Activated naive CD8-positive, alpha-beta T cell treated with anti-CD3 and anti-CD28 coated beads, Interleukin-2, amount 10 ng/mL, durations not matched to agents 7 days and 5 days (primary cell): ENCODE measurements at places on chromosomes 5 and 9. TPM values are rescaled to one million over a fixed set of nuclear protein-coding genes. Genes with fewer than 3 reads are reported as not detected.

OR1L6 gene
- total RNA-seq, result not detected

C8G gene
- total RNA-seq, result 1.5 TPM

RASGEF1C gene
- total RNA-seq, result not detected

HK3 gene
- 2.3 TPM for total RNA-seq

PCDHB12 gene
- not detected for total RNA-seq

GRCh38 chr5:64944868-64945267 is 176.1 kb downstream of the CWC27 start:
- no peak overlapping the region for H3K27ac ChIP-seq
- no peaks in the 10 kb centered on the region for H3K27me3 ChIP-seq
- H3K36me3 ChIP-seq, result no peaks in the 10 kb centered on the region
- H3K4me3 ChIP-seq, result no peak overlapping the region
- H3K4me1 ChIP-seq, result no peaks in the 10 kb centered on the region

- no peaks in the 10 kb centered on the region for H3K27me3 ChIP-seq
- no peak for DNase-seq
- H3K4me1 ChIP-seq, result no peaks in the 10 kb centered on the region
Measured at GRCh38 chr5:143207563-143208364, 195.7 kb downstream of the NR3C1 start.

- H3K27ac ChIP-seq, result no peak overlapping the region
- no peak for DNase-seq
- H3K27me3 ChIP-seq, result no peaks in the 10 kb centered on the region
- no peaks in the 10 kb centered on the region for H3K4me1 ChIP-seq
- H3K4me3 ChIP-seq, result no peak overlapping the region
- peaks cover 2% of the 10 kb centered on the region for H3K36me3 ChIP-seq
Measured at GRCh38 chr5:180026734-180027458, 44.7 kb downstream of the RNF130 start.

DNA sequence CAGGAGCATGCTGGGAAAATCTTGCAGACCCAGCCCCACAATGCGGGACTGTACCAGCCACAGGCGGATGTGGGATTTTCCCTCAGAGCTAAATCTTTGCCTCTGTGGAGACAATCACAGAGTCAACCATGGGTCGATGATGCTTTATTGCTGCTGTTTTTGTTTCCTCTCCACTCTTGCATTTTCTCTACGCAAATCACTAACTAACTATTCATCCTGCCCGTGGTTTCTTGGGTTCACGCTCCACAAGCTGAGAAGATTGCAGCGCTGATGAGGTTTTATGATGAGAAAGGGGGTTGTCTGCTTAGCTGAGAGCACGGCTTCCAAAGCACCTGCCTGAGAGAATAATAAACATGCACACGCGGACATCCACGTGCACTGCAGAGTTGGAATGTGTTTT is 500.2 kb upstream of the ADAMTS16 start:
- H3K4me1 ChIP-seq, result no peaks in the 10 kb centered on the region
- no peaks in the 10 kb centered on the region for H3K27me3 ChIP-seq
- DNase-seq, result no peak

DNA sequence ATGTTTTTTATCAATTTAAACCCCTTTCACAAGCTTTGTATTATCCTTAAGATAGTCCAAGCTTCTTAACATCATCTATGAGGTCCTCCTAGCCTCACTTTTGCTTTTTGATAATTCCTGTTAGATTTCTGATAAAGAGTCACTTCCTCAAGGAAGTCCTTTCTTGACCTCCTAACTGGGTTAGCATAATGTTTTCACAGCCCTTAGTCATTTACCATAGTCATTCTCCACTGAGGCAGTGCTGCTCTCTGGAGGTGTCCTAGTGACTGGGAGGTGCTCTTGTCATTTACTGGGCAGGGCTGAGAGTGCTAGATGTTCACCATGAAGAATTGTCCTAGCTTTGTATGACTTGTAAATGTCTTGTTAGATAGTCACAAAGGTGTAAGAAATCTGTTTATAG is 26.4 kb downstream of the TNPO1 start:
- H3K4me1 ChIP-seq, result peaks cover 5% of the 10 kb centered on the region
- no peak overlapping the region for H3K4me3 ChIP-seq
- H3K27ac ChIP-seq, result no peak overlapping the region
- H3K36me3 ChIP-seq, result no peaks in the 10 kb centered on the region
- DNase-seq, result no peak

DNA sequence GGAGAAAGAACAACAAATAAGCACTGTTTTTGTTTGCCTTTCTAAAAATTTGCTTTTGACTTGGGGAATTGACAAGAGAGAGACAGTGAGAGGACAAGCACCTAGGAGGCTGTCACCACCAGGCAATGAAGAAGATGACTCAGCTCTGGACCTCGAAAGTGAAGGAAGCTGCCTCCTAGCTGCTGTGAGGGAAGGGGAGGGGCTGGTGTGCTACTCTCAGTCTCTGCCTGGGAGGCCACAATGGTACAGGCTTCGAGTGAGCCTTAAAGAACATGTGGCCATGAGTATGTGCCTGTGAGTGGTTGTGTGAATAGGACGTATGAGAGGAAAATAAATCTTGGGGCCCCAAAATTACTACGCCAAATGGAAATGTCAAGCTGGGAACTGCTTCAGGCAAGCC is 7.1 kb upstream of the PLK2 start:
- peaks cover 16% of the 10 kb centered on the region for H3K27me3 ChIP-seq
- no peaks in the 10 kb centered on the region for H3K36me3 ChIP-seq
- peaks cover 9% of the 10 kb centered on the region for H3K4me1 ChIP-seq
- no peak overlapping the region for H3K27ac ChIP-seq
- no peak overlapping the region for H3K4me3 ChIP-seq
- no peak for DNase-seq

GRCh38 chr9:4430432-4431261 is 59.6 kb upstream of the SLC1A1 start:
- H3K27ac ChIP-seq, result no peak overlapping the region
- H3K27me3 ChIP-seq, result no peaks in the 10 kb centered on the region
- H3K36me3 ChIP-seq, result no peaks in the 10 kb centered on the region
- no peaks in the 10 kb centered on the region for H3K4me1 ChIP-seq
- DNase-seq, result no peak

DNA sequence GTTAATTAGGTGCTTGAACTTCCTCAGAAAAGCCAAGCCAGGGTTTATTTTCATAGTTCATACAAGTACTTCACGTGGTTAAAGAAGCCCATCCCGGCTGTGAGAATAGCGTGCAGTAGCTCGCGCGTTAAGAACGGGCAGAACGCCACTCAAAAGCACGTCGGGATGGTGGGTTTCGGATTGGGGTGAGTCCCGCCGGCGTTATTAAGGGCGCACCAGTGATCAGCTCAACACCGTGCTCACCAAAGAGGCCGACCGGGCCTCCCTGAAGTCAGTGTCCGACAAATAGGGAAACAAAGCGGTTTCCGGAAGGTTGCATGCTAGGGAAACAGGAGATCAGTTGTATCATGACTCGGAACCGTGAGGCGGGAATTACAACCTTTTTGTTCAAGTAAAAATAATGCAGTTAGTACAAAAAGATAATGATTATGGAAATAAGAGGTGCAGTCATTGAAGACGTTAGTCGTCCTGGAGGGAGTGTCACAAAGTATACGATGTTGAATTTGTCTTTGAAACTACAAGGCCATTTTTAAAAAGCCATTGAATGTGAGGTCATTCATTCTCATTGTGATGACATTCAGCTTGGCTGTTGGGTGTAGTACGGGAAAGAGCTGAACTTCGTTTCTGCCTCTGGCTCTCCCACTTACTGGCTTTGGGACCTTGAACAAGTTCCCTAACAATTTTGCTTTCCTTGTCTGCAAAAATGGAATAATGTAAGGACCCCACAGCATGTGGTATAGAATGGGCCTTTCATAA is 992 bp downstream of the SETD9 start:
- peaks cover 9% of the 10 kb centered on the region for H3K27me3 ChIP-seq
- H3K36me3 ChIP-seq, result peaks cover 6% of the 10 kb centered on the region
- H3K4me1 ChIP-seq, result peaks cover 18% of the 10 kb centered on the region
- peak overlapping the region; percentile 79 for H3K27ac ChIP-seq
- DNase-seq, result no peak

DNA sequence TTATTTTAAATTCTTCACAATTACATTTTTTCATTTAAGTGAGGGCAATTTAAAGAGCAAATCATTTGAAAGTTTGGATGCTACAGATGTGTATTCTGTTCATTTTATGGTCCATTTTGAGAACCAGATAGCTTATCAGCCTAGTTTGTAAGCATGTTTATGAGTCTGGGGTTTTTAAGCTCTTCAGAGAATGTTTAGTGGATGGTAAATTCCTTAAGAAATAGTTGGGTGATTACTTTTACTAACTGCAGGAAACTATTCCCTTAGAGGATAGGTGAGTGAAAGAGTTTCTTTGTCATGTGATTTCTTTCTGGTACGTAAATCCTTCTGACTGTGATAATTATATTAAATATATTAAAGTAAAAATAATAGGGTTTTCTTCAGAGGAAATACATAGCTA is 17.6 kb downstream of the RASGRF2 start:
- no peak for DNase-seq
- peaks cover 33% of the 10 kb centered on the region for H3K4me1 ChIP-seq
- no peak overlapping the region for H3K4me3 ChIP-seq
- H3K27me3 ChIP-seq, result no peaks in the 10 kb centered on the region

- H3K27ac ChIP-seq, result no peak overlapping the region
- no peak for DNase-seq
- H3K4me1 ChIP-seq, result peaks cover 8% of the 10 kb centered on the region
- peaks cover 33% of the 10 kb centered on the region for H3K27me3 ChIP-seq
- no peaks in the 10 kb centered on the region for H3K36me3 ChIP-seq
Measured at GRCh38 chr9:136656183-136656738, 6.5 kb upstream of the EGFL7 start.

DNA sequence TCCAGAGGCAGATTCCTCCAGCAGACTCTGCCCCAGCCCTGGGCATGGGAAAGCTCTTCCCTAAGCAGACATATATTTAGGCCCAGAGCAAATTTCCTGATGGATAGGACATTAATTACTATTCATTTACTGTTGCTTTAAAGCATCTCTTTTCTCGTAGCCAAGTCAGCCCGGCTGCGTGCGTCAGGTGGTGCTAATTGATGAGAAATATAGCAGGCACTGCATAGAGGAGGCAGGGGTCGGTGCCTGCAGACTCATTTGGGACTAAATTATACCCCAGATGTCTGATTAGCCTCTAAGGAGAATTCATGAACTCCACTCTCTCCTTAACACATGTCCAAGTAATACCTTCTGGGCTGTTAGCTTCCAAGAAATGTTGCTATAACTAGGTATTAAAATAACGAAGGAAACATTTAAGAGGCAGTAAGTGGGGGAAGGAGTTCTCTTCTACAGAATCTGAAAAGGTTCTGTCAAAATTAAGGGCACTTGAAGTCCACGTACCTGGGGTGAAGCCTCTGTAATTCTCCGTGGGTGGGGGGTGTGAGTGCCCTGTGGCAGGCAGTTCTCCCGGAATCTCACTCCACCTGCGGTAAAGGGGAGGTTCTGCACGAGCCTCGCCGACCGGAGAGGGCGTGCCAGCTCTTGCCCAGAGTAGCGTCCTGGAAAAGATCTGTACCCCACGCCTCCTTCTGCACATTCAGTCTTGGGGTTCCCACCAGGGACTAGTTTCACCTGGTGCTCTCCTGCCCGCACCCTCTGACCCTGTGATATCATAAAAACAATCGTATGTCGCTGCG is 115.9 kb upstream of the FCN2 start:
- no peak overlapping the region for H3K27ac ChIP-seq
- H3K27me3 ChIP-seq, result peaks cover 5% of the 10 kb centered on the region
- H3K36me3 ChIP-seq, result no peaks in the 10 kb centered on the region
- no peaks in the 10 kb centered on the region for H3K4me1 ChIP-seq
- H3K4me3 ChIP-seq, result no peak overlapping the region
- DNase-seq, result no peak

GRCh38 chr9:4678679-4679267 is 596 bp upstream of the CDC37L1 start:
- no peak for DNase-seq
- no peaks in the 10 kb centered on the region for H3K27me3 ChIP-seq

GRCh38 chr5:32265902-32266301 is 46.8 kb downstream of the MTMR12 start:
- no peak overlapping the region for H3K27ac ChIP-seq
- H3K4me3 ChIP-seq, result no peak overlapping the region
- peaks cover 50% of the 10 kb centered on the region for H3K36me3 ChIP-seq
- no peak for DNase-seq
- H3K4me1 ChIP-seq, result peaks cover 6% of the 10 kb centered on the region
- no peaks in the 10 kb centered on the region for H3K27me3 ChIP-seq

DNA sequence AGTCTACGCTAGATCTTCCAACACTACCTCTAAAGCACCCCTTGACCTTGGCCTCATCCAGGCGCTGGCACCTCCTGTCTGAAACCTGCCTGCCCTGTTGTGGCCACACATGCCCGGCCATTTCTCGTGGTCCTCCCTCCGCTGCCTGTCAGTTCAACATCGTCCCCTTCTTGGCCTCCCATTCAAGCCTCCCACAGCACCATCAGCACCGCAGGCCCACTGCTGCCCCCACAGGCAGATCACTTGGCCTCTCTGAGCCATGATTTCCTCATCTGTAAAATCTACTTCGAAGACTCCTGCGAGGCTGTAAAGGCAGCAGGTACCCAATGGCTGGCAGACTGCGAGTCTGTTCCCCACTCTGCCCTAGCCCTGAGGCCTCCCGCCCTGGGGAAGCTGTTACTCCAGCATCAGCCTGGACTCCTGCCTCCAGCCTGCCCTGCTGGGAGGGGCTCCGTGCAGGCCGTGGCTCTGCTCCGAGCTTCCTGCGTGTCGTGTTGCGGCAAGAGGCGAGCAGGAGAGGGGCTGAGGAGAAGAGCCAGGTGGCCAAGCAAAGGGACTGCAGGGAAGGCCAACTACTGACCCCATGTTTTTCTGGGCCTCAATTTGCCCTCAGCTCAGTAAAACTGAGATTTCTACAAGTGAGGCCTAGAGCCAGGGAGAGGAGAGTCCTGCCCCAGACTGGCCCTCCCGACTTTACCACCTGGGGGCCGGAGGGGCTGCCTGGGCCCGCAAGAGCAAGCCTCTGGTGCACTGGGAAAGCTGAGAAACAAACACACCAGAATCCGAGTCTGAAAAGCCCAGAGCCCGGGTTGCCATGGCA is 70.5 kb upstream of the LRRTM2 start:
- no peak overlapping the region for H3K27ac ChIP-seq
- H3K4me1 ChIP-seq, result peaks cover 10% of the 10 kb centered on the region
- no peak overlapping the region for H3K4me3 ChIP-seq
- peaks cover 3% of the 10 kb centered on the region for H3K36me3 ChIP-seq

GRCh38 chr5:113520429-113520828 is 6.9 kb downstream of the YTHDC2 start:
- H3K36me3 ChIP-seq, result peaks cover 32% of the 10 kb centered on the region
- H3K4me1 ChIP-seq, result peaks cover 41% of the 10 kb centered on the region
- no peak overlapping the region for H3K4me3 ChIP-seq
- no peaks in the 10 kb centered on the region for H3K27me3 ChIP-seq

GRCh38 chr9:129459547-129460322 is 161.2 kb downstream of the C9orf50 start:
- H3K27me3 ChIP-seq, result peaks cover 10% of the 10 kb centered on the region
- H3K27ac ChIP-seq, result peak overlapping the region; percentile 94
- H3K36me3 ChIP-seq, result no peaks in the 10 kb centered on the region
- H3K4me1 ChIP-seq, result peaks cover 19% of the 10 kb centered on the region
- DNase-seq, result peak; percentile 62
- H3K4me3 ChIP-seq, result peak overlapping the region; percentile 39
